ENCODE measurements at places on chromosomes 5 and 9.

DNA sequence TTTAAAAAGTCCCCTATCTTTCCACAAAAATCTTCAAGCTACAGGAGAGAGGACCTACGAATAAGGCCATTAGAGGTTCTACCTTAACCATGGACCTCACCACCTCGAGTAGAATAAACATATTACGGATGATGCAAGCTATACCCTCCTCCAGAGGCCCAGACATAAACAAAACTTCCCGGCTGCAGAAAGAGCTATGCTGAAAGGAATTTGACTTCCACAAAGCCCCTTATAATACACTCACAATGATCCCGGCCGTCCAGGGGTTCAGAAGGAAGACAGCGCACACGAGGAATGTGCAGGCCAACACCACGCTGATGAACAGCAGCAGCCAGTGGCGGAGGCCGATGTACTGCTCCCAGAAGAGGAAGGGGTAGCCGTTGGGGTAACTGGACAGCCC is 59.0 kb downstream of the PTCH1 start:
- no peak for DNase-seq

GRCh38 chr9:130290291-130291181 is 25.0 kb downstream of the HMCN2 start:
- no peak for DNase-seq

GRCh38 chr5:149940077-149940574 is 4.5 kb downstream of the PDE6A start:
- DNase-seq: no peak

DNA sequence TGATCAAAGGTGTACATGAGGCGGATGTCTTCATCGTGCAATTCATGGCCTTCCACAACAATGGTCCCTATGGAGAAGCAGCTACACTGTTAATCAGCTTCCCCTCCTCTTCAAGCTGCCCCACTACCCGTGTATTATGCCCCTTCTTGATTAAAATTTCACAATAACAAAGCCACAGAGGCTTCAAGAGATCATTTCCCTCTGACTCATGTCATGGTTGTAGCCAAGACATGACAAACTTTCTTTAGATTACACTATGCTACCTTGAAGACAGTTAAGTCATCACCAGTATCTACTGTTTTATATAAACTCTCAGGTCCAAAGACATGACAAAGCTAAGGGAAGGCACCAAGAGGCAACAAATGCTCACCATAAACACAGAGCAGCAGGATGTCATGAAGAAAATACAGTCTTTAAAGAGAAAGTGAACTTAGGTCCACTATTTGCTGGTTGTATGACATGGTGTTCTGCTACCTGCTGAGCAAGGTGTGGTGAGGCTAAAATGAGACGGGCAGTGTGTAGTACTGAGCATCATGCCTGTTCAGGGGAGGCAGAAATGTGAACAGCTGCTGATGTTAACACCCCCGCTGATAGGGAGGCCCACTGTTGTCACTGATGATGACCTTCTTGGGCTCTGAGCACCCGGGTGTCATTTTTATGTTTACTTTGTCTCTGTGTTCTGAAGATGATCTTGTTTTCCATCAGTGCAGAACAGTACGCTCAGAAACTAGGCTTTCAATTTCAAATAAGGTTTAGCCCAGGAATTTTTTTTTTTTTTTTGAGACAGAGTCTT is 48.3 kb downstream of the IARS1 start:
- DNase-seq: no peak

GRCh38 chr5:52987711-52988331 is 1.3 kb upstream of the ITGA2 start:
- DNase-seq: no peak

DNA sequence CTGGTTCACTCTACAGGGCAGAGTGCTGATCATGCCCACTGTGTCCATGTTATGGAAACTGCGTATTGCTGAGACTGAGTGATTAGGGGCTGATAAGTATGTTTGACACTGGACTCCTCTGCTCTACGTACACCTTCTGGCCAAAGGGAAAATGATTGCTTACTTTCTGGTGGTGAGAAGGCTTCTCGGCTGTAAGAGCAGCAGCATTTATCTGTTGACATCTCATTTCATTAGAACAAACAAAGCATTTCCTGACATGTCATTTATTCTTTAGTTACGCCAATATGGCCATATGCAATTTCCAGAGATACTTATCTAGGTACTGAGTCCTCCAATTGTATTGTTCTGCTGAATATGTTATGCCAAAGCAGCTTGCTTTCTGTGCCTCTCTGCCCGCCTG is 5.6 kb downstream of the FAXDC2 start:
- DNase-seq: no peak

- DNase-seq: no peak
Measured at GRCh38 chr9:117265253-117265652, 149.6 kb downstream of the ASTN2 start.

DNA sequence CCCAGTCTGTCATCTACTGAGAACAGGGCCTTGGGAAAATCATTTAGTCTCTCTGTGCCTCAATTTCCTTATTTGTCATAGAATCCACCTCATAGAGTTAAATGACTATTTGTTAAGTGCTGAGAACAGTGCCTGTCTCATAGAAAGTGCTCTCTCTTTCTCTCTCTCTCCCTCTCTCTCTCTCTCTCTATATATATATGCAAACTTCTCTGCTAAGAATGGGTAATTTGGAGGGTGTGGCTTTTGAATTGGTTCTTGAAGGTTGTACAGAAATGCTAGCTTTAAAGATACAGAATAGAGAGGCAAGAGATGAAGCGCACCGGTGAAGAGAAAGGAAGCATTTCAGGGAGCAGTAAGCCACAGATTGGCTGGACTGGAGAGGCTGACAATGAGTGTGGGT is 197.4 kb downstream of the FBN2 start:
- DNase-seq: no peak

- peak; percentile 48 for DNase-seq
Measured at GRCh38 chr5:36728697-36729543, 122.5 kb downstream of the SLC1A3 start.

Data from GM20000 (cell line).